ENCODE measurements at places on chromosomes 6 and 20. TPM values are rescaled to one million over a fixed set of nuclear protein-coding genes. Genes with fewer than 3 reads are reported as not detected.

Gene OPRL1
- 0.39 TPM for polyA plus RNA-seq

Gene OPRM1
- not detected for polyA plus RNA-seq

Gene BHLHE23
- polyA plus RNA-seq, result not detected

Gene MLN
- not detected for polyA plus RNA-seq

Gene MTCH1
- polyA plus RNA-seq, result 202 TPM

Gene HTR1E
- polyA plus RNA-seq, result not detected

Gene PANK2
- polyA plus RNA-seq, result 26.8 TPM

Gene SLC17A4
- 0.88 TPM for polyA plus RNA-seq

Gene SLC24A3
- polyA plus RNA-seq, result 0.86 TPM

Gene HDGFL1
- not detected for polyA plus RNA-seq

Gene TPMT
- polyA plus RNA-seq, result 67.8 TPM

Gene CTCFL
- not detected for polyA plus RNA-seq

All from kidney (tissue), 22 donors.